ENCODE measurements at places on chromosomes 3 and 15.

GRCh38 chr3:12356996-12357395 lies 68.1 kb downstream of the PPARG start:
- no peak for DNase-seq

DNA sequence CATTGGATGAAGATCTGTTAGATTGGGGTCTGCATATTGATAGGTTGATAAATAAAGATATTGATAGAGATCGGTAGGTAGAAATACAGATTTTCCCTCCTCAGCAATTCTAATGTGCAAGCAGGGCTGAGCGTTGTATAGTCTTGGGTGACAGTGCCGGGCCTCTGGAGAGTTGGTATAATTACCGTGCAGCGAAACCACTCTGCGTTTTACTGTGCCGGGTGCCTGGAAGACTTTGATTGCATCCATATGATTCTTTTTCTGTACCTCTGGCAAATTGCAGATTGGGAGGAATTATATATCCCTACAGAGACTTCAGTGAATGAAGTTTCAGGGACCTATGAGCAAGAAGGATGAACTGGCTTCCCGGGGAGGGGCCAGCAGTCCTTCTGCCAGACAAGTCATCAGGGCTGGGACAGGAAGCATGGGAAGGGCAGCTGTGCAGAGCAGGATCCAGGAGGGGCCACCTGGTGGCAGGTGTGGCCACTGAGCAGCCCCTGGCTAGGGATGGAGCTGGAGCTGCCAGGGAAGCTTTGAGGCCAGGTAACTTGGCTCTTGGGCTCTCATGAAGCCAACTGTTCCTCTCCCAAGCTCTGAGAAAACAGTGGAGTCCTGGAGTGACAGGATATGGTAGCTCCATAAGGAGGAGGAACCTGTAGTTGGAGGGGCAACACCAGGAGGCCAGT lies 132.5 kb downstream of the APBA2 start:
- no peak for DNase-seq

GRCh38 chr15:94610069-94610468 lies 378.7 kb downstream of the MCTP2 start:
- no peak for DNase-seq

DNA sequence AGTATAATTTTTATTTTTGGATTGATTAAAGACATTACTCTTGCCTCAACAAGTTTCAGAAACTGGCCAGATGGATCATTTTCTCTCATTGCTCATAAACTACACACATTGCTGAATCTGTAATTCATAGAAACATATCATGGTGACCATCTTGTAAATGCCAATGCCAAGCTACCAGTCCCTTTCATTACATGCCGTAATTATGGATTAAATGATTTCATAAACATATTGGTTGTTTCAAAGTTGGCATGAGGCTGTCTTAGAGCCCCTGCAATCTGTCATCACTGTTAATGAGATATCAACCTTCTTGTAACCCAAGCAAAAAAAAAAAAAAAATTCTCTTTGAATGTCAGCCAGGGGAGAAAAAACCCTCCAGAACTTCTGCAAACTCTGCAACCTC lies 112.2 kb downstream of the DCLK3 start:
- DNase-seq = no peak

DNA sequence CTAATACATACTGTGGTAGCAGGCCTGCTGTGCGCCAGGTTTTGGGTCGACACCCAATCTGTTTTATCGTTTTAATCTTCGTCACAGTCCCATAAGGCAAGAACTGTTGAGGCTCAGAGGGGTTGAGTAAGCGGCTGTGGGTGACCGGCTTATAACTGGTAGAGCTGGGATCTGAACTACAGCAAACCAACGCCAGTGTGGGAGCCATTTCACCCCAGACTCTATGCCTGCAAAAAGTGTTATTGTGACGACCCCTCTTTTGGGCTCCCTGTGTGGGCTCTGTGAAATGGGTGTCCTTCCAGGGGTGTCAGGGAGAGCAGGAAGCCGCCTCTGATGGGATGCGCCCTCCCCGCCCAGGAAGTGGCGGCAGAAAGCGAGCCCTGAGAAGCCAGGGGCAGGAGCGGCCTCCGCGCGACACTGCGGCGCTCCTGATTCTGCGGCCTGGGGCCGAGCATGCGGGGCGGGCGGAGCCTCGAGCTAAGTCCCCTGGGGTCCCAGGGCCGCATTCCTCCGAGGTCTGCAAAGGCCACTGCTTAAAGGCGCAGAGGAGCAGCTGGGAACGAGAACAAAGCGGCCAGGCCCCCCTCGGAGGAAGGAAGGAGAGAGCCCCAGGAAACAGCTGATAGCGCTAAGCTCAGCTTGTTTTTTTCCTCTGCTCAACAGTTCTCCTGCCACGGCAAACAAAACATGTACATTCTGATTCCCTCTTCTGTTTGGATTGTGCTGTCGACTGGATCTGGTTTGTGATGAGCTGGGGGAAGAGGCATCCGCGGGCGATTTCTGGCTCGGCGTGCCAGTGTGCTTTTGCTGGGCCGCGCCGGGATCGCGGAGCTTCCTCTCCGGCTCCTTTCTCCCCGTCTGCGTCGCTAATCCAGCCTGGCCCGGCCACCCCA lies 33.9 kb downstream of the GRK7 start:
- peak; percentile 67 for DNase-seq

DNA sequence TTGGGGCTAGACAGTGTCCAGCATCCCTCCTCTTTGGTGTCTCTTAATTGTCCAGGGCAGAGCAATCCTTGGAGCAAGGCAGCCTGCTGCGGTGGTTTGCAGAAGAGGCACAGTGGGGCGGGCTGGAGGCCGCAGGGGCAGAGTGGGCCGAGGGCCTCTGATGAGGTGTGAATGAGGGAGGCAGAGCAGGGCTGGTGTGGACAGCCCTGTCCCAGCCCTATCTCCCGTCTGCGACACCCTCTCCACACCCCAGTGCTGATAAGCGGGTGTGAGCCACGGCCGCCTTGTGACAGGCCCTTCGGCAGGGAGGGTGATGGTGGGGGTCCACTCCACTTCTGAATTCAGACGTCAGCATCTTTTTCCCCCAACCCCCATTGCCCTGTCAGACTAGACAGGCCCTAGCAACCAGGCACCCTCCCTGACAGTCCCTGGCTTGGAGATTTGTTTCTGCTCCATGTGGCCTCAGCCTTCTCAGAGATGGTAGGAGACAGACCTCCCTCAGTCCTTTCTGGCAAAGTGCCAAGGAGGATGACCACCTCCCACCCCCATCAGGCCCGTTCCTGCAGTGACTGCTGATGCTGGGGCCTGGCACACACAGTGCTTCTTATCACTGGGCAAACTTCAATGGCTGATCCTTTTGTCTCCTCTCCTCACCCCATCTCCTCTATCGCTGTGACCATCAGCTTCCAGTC lies 37.3 kb downstream of the EXOG start:
- DNase-seq = no peak

DNA sequence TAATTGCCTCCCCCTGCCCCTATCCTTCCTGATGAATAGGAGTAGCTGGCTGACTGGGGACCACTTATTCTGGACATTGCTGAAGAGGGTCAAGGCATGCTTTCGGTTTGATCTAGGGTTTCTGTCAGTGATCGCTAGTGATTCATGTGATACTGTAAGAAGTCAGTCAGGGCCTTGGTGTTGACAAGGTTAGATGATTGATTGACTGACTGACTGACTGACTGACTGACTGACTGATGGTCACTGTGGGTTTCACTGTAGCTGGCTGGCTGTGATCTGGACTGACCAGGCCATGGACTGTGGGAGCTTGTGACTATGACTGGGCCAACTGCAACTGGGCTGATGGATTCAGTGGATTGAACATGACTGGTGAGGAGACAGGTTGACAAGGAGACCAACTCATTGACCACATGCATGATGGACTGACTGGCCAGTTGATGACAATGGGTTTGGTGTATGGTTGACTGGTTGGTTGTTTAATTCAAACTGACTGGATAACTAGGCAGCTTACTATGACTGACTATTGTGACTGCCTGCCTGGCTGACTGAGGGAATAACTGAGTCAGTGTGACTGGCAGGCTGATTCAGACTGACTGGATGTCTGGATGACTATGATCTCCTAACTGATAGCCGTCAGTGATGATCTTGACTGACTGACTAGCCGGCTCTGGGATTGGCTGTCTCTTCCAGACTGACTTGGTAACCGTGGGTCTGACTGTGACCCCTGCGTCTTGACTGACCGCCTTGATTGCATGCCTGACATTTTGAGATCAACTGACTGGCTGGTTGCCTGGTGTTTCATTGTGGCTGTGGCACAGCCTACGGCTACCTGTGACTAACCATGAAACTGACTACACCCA lies 509.9 kb downstream of the SHQ1 start:
- DNase-seq = peak; percentile 74

DNA sequence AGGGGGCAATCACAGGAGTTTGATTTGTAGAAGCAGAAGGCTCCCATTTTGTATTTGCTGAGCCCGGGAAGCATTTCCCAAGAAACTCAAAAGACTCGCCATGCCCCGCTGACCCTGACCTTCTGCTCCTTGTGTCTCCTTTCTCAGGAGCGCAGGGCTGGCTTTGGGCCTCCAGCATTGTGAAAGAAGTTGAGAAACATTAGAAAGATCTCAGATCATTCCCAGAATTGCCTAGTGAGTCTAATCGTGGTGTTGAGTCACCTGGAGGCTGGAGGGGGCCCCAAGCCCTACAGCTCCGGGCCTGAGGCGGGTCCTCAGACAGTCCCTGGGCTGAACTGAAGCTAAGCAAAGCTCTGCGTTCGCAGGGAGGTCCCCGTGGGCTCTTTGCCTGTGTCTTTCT lies 10.9 kb upstream of the PIGZ start:
- DNase-seq = no peak

GRCh38 chr15:74955017-74955416 lies 1.6 kb downstream of the RPP25 start:
- DNase-seq = no peak

Measured in stimulated activated CD4-positive, alpha-beta T cell treated with anti-CD3 and anti-CD28 coated beads, Interleukin-15, amount 100 ng/mL, for 24 hours (primary cell).